ENCODE measurements at places on chromosomes 6 and 20.

- no peak for DNase-seq
Observed at GRCh38 chr6:32609391-32609730, 19.7 kb upstream of the HLA-DRB1 start.

- no peak for DNase-seq
Observed at GRCh38 chr6:73951183-73951582, 255.2 kb downstream of the CD109 start.

DNA sequence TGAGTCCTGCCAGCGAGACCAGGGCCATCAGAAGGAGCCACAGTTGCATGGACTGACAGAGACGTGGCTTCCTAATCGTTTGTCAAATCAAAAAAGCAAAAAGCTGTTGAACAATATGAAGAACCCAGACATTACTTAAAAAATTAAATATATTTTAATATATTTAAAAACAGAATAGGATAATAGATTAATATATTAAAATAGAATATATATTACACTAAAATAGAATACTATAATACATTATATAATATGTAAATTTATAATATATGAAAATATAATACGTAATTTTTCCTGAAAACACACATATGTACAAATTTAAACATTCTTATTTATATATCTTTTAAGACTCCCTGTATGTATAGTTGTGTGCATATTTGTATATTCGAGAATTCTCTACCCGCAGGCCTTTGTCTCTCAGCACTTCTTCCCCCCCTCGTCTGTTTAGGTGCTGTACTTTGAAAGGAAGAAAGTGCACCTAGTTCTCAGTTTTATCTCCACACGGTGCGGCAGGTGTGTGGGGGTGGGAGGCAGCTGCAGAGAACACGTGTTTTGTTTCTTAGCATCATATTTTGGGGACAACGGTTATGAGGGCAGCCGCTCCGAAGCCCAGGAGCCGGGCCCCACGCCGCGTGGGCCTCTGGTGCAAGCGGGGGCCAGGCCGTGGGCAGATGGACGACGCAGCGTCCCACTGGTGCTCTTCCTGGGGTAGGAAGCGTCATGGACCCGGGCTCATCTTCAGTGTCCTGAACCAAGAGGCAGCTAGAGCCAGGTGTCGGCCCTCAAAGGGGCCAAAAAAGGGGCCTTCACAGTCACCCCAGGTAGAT is 72.2 kb upstream of the MPC1 start:
- DNase-seq = no peak

DNA sequence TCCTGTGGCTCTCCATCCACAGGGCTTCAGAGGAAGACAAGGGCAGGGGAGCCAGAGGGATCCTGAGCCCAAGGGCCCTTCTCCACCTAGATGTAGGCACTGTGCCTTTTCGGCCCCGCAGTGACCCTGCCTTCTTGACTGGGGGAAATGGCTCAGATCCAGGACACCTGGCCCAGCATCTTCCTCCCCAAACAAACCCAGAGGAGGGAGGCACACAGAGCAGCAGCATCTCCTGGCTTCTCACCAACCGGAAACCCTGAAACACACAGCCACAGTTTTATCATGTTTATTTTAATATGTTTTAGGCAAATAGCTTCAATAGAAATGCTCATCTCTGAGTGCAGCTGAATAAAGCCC is 84.5 kb upstream of the LRFN2 start:
- DNase-seq = no peak

DNA sequence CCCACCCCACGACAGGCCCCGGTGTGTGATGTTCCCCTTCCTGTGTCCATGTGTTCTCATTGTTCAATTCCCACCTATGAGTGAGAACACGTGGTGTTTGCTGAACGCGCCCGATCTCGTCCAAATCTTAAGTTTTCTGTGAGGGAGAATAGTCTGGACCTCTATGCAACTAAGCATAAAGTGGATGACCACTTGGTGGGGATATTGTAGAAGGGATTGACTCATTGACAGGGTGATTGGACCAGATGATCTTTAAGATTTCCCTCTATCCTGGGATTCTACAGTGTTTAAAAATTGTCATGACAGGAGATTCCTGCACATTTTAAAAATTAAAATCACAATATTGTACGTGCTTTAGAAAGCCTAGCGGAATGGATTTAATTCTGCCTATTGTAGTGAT is 141.3 kb downstream of the TRMT11 start:
- no peak for DNase-seq

DNA sequence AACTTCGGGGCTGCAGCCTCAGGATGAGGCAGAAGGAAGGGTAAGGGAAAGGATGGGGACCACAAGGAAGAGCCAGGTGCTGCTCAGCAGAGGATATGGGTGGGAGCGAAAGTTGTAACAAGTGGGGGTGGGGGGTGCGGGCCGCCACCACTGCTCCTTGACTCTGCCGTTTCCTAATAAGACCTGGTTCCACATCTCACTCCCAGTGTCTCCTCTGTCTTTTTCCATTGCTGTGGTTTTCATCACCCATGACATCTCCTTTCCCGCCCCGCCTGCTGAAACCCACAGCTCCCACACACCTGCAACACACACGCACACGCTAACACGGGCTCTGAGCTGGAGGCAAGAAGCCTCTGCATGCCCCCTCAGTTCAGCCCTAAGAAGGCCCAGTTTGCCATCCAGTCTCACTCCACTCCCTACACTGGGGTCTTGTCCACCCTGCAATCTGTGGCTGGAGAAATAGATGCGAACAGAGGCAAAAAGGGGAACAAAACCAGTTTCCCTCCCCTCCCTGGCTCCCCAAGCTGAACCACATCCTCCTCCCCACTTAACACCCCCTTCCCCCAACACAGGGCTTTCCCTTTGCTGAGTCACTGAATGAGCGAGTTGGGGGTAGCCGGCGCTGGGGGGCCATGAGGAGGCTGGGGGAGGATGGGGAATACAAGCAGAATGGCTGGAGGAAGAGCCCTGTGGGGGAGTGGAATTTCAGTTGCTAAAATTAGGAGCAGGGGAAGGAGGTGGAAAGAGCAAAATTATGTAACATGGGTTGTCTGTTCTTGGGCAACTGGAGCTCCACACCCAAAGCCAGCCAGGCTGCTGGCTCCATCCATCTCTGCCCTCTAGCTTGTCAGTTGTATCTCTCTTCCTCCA is 11.5 kb downstream of the NFKBIL1 start:
- no peak for DNase-seq

GRCh38 chr6:147117580-147117979 is 86.6 kb upstream of the STXBP5 start:
- DNase-seq = no peak

- DNase-seq = no peak
Observed at GRCh38 chr6:11774426-11774825, 4.2 kb downstream of the ADTRP start.

- no peak for DNase-seq
Observed at GRCh38 chr20:1225263-1225782, 521 bp upstream of the RAD21L1 start.

GRCh38 chr6:163243083-163243482 is 171.4 kb upstream of the QKI start:
- no peak for DNase-seq

DNA sequence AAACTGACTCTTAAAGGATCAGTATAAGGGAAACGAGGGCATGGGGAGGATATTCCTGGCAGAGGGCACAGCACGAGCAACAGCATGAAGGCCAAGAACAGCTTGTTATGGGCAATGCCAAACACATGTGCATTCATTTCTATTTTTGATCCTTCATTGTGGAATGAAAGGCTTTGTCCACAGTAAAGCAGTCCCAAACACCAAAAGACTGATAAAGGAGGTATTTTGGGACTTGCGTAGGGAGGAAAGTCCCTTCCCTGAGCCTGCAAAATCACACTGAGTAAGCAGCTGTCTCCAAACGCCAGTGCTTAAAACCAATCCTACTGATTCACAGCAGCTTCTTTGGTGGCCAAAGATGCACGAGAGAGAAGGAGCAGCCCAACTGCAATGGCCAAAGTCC is 138.2 kb downstream of the UNC5CL start:
- no peak for DNase-seq

DNA sequence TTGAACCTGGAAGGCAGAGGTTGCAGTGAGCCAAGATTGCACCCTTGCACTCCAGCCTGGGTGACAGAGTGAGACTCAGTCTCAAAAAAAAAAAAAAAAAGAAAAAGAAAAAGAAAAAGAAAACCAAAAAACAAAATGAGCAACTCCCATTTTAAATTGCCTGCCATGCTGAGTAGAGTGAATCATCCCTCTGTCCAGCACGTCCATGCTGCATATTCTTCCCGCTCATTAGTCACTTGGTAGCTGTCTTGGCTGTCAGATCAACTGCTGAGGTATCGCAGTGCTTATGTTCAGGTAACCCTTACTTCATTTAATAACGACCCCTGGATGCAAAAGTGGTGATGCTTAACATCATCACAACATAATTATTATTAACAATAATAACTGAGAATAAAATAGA is 72.6 kb upstream of the RNF24 start:
- no peak for DNase-seq

DNA sequence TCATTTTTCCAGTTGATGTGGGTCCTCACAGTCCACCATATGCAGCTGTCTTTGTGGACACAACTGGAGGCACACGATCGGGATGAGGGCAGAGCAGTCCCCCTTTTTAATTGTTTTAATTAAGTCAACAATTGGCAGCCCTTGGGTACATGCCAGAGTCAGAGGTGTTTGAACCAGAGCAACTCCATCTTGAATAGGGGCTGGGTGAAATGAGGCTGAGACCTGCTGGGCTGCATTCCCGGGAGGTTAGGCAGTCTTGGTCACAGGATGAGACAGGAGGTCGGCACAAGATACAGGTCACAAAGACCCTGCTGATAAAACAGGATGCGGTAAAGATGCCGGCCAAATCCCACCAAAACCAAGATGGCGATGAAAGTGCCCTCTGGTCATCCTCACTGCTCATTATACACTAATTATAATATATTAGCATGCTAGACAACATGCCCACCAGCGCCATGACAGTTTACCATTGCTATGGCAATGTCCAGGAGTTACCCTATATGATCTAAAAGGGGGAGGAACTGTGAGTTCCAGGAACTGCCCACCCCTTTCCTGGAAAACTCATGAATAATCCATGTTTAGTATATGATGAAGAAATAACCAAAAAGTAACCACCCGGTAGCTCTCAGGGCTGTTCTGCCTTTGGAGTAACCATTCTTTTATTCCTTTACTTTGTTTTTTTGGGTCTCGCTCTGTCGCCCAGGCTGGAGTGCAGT is 31.8 kb upstream of the BLCAP start:
- DNase-seq = no peak
